ENCODE measurements at places on chromosomes 3 and 15. TPM values are rescaled to one million over a fixed set of nuclear protein-coding genes. Genes with fewer than 3 reads are reported as not detected.

The SERPINI2 gene
- not detected for total RNA-seq

The STAB1 gene
- 189 TPM for total RNA-seq

The ATP10A gene
- total RNA-seq: not detected

The CDAN1 gene
- total RNA-seq: 16.5 TPM

The C3orf70 gene
- total RNA-seq: 0.42 TPM

The SLC26A6 gene
- 17.3 TPM for total RNA-seq

The MESP1 gene
- 0.46 TPM for total RNA-seq

The SPRED1 gene
- total RNA-seq: 21.4 TPM

The MME gene
- total RNA-seq: 15.1 TPM

The LSMEM2 gene
- not detected for total RNA-seq

The CCDC51 gene
- total RNA-seq: 20.7 TPM

The SLC12A8 gene
- 0.20 TPM for total RNA-seq

The RBP2 gene
- not detected for total RNA-seq

Measured in pulmonary artery endothelial cell (primary cell).